AG08396 (cell line): ENCODE measurements at places on chromosomes 6 and 20.

GRCh38 chr6:25177500-25178028 is 101.6 kb upstream of the CARMIL1 start:
- no peak for DNase-seq

- DNase-seq: no peak
Observed at GRCh38 chr6:1850840-1851157, 241.1 kb downstream of the FOXC1 start.

DNA sequence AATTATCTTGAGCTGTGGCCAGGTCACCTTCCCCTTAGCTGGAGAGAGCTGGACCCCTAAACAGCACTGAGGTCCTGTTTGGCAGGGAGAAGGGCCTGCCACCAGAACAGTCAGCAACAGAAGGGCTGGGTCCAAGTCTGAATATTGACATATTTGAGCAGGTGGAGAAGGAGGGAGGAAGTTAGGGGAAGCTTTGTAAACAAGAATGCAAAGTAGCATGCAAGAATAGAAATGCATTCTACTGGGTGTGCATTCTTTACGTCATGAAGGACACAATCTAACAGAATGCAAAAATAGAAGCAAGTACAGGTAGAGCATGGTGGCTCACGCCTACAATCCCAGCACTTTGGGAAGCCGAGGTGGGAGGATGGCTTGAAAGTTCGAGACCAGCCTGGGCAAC is 100.5 kb downstream of the QRSL1 start:
- no peak for DNase-seq

DNA sequence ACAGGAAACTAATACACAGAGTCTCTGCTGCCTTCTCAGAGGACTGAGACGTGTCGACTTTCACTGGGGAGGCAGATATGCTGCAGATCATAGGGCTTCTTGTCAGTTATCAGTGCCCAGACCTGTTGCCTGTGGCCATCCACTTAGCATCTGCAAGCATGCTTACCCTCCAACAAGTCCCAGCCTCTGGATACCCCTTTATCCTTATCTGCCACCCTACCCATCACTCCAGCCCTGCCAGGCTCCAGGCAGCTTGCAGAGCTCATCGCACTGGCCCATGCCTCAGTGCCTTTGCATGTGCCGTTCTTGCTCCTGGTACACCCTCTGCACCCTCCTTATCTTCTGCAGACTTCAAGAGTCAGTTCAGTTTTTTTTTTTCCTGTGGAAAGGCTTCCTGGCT is 119.2 kb downstream of the TOX2 start:
- no peak for DNase-seq

DNA sequence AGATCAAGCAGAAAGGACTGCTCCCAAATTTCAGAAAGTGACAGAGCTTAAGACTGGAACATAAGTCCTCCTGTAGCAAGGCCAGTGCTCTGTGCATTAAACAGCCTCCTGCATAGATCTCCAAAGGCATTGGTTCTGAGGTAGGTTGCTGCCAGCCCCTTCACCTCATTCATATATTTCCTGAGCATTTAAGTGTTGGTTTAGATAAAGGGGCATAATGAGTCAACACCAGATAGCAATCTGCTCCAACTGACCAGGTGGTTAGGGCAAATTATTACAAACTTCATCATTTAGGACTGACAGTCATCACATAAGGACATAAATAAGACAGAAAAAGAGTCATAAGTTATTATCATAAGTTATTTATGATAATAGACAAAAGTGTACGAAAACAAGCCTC is 10.7 kb downstream of the PTPRK start:
- DNase-seq: no peak

DNA sequence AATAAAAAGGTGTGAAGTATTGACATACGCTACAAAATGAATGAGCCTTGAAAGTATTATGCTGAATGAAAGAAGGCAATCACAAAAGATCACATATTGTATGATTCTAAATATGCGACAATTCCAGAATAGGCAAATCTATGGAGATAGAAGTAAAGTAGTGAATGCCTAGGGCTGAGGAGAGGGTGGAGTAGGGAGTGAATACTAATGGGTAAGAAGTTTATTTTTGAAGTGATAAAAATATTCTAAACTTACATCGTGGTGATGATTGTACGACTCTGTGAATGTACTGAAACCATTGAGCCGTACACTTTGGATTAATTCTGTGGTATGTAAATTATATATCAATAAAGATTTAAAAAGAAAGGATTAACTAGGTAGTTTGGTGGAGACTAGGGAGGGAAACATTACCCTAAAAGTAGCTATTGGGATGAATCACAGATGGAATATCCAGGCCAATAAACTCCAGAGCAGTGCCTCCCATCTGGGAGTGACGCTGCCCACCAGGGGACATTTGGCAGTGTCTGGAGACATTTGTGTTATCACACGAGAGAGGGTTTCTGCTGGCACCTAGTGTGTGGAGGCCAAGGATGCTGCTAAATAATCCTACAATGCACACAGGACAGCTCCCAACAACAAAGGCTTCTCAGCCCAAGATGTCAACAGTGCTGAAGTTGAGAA is 214.2 kb upstream of the PCSK2 start:
- no peak for DNase-seq

DNA sequence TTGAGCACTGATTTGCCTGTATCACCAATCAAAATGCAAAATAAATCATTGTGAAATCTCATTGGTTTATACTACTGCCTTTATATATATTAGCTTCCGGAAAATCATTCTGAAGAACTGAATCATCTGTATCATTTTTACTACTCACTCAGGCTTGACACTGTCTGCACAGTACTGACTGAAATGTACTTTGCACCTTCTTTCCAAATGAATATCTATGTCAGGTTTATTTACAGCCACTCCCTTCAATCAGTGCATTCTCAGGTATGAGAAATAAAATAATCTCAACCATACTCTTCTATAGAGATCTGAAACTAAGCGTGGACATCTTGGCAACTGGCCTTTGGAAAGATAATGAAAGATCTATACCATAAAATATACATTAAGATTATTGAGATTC is 2.7 kb downstream of the KHDRBS2 start:
- no peak for DNase-seq

DNA sequence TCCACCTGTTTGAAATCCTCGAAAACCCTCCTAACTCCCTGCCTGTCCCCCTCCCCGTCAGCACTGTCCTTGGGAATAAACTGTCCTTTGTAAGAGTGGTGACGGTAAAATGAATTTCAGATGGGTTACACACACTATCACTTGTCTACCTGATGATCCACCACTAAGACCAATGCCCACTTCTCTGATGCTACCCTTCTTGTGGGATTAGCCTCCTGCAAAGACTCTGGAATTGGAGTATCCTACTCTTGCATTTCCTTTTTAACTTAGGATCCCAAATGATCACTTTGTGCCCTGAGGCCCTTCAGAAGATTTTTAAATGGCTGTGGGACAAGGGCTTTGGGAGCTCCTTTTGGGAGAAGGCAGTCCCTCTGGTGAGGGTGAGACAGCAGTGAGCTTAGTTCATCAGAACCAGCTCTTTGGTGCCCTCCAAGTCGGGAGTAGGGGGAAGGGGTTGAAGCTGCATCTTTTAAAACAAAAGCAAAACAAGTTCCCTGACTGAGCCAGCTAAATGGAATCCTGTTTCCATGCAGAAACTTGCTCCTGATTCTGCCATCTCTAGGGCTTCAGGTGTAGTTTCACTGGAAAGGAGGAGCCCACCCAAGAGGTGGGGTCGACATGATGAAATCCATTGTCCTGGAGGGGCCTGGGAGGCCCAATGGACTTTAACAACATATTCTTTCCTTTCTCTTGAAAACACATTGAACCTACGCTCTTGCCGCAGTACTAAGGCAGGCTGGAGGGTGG is 86.5 kb downstream of the ASXL1 start:
- no peak for DNase-seq

DNA sequence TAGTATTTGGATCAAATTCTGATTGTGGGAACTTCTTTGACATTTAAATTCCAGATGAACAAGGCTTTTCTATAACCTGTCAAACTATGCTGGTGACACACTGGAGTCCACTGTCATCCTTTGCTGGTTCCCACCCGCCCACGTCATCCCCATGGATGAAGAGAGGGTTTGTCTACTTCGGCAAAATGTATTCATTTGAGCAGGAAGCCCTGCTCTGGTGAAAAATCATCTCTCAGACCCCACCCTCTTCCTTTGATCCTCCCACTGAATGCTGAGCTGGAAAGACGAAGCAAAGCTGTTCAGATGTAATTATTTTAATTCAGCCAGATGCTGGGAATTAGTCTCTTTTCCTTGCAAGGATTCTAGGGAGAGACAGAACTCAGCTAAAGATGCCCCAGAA is 50.5 kb downstream of the CPNE5 start:
- no peak for DNase-seq

GRCh38 chr6:24227556-24227955 is 101.5 kb downstream of the NRSN1 start:
- DNase-seq: no peak

DNA sequence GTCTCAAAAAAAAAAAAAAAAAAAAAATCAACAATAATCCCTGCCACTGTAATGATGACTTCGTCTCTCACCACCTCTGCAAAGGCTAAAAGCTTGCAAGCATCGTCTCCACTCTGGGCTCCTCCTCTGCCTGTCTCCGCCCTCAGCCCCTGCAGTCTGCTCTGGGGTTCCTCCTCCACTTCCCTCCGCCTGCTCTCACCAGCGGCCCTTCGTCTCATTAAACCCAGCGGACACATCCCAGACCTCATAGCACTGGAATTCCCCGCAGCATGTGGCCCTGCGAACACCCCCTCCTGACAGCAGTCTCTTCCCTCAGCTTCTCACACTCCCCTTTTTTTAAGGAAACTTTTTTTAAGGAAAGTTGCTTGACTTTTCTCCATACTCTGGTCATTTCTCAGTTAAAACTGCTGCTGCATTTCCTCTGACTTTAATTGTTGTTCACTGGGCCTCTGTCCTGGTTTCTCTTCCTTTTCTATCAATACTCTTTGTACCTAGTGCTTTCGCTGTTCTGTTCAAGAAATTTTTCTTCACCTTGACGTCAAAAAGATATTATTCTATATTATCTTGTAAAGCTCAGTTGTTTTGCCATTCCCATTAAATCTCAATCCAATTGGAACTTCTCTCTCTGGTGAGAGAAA is 70.9 kb upstream of the PLEKHG1 start:
- peak; percentile 10 for DNase-seq

- no peak for DNase-seq
Observed at GRCh38 chr6:64255000-64255399, 619.4 kb downstream of the PHF3 start.

DNA sequence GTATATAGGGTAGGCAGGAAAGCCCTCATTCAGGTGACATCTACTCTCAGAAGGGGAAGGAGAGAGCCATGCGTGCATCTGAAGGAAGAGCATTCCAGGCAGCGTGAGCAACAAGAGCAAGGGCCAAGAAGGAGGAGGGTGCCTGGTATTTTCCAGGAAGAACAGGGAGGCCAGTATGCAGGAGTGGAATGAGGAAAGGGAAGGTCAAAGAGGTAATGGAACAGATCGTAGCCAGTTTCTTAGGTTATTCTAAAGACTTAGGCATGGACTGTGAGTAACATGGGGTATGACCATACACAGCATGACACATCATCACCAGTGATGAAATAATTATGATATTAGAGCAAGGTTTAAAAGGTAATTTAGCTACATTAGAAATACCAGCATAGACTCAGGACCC is 24.1 kb downstream of the ALDH8A1 start:
- no peak for DNase-seq

DNA sequence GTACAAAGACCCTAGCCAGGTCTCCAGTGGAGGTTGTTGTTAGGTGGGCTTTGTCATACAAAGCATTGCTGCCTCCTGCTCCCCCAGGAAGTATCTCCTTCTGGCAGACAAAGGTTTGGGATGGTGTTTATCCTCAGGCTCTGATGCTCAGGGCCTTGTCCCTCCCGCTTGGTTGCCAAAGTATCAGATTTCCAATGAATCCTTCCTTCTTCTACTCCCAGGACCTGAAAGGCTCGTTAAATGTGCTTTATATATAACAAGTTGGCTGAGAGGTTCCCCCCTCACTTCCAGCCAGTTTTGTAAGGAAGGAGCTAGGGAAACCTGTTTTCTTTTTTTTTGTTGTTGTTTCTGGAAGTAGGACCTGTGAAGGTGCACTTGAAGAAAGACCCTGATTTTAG is 14.4 kb downstream of the PTK7 start:
- DNase-seq: no peak

- DNase-seq: no peak
Observed at GRCh38 chr6:88561034-88561953, 395.1 kb upstream of the CNR1 start.

DNA sequence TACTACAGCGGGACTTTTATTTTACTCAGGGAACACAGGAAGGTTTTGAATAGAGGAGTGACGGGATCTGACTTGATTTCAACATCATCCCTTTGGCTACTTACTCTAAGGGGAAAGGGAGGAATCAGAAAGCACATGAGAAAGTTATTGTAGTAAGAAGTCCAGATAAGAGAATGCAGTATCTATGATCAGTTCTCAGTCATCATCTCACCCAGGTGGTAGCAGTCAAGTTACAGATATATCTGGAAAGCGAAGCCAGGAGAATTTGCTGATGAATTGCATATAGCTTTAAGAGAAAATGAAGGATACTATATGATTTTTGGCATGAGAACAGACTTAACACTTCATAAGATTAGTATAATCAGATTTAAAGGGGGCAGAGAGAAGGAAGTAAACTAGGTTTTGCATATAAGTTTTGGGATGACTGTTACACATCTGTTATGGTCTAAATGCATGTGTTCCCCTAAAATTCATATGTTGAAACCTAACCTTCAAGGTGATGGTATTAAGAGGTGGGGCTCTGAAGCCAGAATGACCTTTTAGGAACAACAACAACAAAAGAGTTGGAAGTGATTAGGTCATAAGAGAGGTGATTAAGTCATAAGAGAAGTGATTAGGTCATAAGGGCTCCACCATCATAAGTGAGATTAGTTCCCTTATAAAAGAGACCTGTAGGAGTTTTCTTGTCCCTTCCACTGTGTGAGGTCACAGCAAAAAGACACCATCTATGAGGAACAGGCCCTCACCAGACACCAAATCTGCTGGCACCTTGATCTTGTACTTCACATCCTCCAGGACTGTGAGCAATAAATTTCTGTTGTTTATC is 6.7 kb downstream of the RAD21L1 start:
- no peak for DNase-seq

GRCh38 chr6:53582963-53583362 is 38.1 kb upstream of the GCLC start:
- DNase-seq: no peak

DNA sequence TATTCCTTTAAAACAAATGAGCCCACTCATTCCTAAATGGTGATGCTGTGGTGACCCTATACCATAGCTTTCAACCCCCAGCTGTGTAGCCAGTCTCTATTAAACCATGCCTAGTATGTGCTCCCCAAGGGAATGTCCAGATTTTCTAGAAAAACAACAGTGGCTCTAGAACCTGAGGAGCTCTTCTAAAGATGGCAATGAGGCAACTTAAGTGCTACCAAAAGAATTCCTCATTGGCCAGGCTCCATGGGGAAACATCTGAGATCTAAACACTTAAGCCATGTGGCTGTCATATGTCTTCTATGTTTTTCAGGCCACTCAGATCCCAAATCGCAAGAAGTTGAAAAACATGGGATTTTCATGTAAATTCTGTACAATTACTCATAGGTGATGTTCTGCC is 191.0 kb downstream of the TPBG start:
- DNase-seq: no peak
